DND-41 (cell line): ENCODE measurements at places on chromosomes 13 and 19.

- DNase-seq = peak; percentile 46
Observed at GRCh38 chr19:11570039-11570462, 7.4 kb downstream of the ACP5 start.

GRCh38 chr19:35518313-35518712 lies 4.9 kb upstream of the DMKN start:
- DNase-seq = no peak

DNA sequence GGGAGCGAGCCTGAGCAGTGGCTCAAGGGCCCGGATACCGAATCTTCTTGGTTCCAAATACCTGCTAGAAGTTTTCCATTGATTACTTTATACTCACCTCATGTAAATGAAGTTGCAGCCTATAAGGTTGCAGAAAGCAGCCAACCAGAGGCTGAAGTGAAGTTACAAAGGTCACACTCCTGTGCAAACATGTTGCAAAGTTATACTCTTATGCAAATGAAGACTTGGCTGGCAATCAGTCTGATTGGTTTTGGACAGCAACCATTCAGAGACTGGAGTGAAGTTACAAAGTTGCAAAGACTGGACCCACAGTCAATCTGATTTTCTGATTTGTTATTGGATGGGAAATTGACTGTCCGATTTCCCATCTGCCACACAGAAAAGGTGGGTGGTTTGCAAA lies 152.5 kb downstream of the GGACT start:
- no peak for DNase-seq

- no peak for DNase-seq
Observed at GRCh38 chr13:113291129-113291528, 5.9 kb upstream of the LAMP1 start.

- no peak for DNase-seq
Observed at GRCh38 chr13:42996584-42996983, 4.5 kb upstream of the EPSTI1 start.

- DNase-seq = no peak
Observed at GRCh38 chr13:99905224-99905623, 66.3 kb downstream of the ZIC5 start.

DNA sequence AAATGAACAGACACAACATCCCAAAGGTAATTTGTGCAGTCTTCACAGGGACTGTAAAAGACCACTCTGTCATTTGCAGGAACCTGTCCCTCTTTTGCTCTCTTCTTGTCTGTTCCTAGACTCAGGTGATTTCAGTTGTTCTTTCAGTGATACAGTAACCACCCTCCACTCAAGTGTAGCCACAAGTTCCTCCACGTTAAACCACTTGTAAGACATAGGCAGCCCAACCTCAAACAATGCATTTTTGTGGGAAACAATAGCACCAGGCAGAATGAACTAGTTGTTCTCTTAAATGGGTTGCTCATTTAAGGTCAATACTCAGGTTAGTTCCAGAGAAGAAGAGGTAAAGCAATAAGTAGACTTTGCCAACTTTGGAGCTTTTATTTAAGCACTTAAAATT lies 359.4 kb downstream of the MZT1 start:
- no peak for DNase-seq

- DNase-seq = no peak
Observed at GRCh38 chr13:80499536-80500290, 158.8 kb upstream of the SPRY2 start.

DNA sequence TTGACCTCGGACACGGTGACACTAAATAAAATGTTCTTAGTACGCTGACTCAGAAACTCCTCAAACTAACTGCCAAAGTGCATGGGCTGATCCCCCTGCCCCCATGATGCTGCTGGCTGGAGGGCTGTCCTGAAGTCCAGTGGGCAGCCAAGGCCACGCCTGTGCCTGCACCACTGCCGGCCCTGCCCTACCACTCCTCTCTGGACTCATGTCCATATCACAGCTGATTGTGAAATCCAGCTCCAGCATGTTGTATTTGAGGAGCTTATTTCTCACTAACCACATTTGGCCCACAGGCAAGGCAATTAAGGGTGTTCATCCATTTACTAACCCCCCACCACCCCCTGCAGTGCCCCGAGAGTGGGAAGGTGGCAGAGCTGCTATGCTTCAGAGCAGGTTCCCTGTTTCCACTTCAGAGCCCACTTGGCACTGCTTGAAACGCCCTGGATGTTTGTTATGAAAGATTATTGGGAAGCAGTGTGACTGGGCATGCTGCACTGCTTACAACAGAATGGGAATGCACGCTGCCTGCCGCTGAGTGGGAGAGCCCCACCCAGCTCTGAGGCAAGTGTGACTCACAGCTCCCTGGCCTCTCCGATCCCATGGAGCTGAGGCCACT lies 114.0 kb downstream of the UQCRFS1 start:
- no peak for DNase-seq

- DNase-seq = no peak
Observed at GRCh38 chr13:31036731-31037695, 104.6 kb downstream of the TEX26 start.

- DNase-seq = no peak
Observed at GRCh38 chr19:16875584-16876555, 12.9 kb upstream of the F2RL3 start.

DNA sequence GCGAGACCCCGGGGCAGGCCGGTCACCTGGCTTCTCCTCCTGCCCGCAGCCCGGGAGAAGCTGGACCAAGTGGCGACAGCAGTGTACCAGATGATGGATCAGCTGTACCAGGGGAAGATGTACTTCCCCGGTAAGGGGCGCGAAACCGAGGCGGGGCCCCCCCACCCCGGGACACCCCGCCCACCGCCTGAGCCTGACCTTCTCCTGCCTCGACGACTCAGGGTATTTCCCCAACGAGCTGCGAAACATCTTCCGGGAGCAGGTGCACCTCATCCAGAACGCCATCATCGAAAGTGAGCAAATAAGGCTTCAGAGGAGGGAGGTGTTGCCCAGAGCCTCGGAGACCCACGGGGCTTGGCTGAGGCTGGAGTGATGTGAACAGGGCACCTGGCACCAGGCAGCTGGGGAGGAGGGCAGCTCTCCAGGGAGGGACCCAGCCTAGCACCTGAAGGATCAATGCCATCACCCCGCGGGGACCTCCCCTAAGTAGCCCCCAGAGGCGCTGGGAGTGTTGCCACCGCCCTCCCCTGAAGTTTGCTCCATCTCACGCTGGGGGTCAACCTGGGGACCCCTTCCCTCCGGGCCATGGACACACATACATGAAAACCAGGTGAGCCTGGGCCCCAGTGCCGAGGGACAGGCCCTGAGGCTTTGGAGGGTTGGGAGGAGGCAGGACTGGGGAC lies 629 bp downstream of the IZUMO4 start:
- DNase-seq = no peak

DNA sequence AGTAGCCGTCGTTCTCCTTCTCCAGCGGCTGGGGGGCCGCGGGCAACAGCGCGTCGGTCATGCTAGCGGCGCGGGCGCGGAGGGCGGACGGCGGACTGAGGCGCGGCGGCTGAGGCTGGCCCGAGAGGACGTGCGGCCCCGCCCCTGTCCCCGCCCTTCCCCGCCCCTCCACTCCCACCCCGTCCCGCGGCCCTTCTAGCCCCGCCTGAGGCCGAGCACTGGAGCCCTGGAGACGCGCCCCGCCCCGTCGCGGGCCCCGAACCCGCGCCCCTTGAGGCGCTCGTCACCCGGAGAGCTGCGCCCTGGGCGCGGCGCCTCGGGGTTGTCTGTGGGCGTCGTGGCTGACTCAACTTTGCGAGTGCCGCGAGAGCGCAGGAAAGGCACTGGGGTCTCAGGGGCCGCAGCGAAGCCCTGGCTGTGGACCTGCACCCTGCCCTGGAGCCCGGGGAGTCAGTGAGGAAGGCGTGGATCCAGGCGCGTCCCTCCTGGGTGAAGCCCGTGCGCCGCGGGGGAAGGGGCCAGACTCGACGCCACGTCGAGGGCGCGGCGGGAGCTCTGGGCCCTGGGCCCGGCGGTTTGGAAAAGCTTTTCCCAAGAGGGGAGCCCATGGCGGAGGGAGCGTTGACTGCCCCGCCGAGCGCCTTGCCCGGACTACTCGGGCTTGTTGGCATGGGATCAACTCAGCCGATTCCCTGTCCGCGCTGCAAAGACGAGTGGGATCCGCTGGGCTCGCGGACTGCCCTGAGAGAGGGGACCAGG lies at the start of gene RHPN2:
RHPN2 (minus strand) TSS at position 97 of the 759 bp plus-strand sequence; CDS start at position 61, 36 bp downstream.
- DNase-seq = no peak

DNA sequence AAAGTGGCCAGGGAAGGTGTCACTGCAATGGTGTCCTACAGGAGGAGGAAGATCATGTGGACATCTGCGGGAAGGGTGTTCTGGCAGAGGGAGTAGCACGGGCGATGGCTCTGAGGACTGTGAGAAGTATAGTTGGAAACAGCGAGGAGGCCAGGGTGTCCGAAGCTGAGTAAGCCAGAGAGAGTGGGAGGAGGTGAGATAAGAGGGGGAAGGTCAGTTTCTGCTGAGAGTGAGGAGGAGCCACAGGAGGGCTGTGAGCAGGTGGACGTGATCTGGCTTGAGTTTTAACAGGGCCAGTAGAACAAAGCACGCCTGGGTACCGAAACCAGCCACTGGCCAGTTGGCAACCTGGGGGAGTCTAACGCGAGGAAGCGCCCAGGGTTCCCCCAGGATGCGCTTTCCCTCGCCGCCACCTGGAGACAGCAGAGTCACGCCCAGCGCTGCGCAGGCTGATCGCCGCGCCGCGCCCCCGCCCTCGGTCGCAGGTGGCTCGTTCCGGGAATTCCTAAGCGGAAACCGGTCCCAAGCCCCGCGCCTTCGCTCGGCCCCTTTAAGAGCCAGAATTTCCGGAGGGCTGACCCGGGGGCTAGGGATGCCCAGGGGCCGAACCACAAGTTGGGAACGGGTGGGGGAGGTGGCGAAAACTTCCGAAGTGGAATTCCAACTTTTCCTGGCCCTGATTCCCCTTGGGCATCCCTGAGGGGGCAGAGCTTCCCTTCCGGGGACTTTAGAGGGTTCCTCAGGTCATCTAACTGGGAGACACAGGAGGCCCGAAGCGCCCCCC lies 1.1 kb upstream of the LSR start:
- no peak for DNase-seq

- DNase-seq = no peak
Observed at GRCh38 chr13:97262058-97262457, 39.9 kb downstream of the MBNL2 start.

DNA sequence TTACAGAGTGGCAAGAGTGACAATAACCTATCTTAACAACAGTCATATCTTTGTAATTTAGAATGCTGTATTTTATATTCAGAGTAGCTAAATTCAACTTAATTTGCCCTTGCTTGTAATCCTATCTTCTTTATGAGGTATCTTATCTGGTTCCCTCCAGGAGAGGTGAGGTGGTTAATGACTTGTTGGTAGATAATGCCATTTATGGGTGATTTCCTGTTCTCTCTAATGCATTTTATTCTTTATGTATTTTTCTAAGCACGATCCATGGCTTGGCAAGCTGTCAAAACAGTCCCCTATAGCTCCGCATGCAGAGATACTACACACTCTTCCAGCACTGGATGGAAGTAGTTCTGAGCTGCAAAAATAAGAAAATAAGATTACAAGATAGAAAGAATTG lies 267.9 kb downstream of the LMO7 start:
- DNase-seq = no peak

DNA sequence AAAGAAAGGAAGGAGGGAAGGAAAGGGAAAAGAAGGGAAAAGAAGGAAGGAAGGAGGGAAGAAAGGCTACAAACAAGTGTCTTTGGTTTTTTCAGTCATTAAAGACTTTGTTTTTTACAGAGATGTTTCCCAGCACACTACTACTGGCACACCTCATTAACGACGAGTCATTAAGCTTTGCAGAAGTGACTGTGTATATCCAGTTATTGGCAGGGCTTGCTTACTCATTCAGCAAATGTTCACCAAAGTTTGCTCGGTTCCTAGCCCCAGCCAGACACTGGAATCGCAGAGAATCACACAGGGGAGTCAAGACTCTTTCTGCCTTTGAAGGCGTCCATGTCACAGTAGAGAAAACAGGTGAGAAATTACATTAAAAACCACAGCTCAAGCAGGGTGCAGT lies 4.3 kb downstream of the NLRP12 start:
- DNase-seq = no peak

DNA sequence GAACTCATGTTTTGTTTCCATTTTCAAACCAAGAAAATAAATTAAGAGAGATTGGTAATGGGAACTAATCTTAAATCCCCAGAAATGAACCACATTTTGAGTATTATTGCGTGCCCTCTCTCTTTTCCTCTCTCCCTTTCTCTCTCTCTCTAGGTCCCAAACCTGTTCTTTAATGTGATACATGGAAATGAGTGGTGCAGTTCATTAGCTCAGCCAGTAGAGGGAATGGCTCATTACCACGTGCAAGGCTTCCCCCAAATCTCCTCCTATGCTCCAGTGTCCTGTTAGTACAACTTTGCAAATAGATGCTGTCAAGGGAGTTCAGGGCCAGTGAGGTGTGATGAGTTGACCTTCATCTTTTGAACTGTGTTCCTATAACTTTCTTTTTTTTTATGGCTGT lies 178.4 kb downstream of the FGF9 start:
- DNase-seq = peak; percentile 17

DNA sequence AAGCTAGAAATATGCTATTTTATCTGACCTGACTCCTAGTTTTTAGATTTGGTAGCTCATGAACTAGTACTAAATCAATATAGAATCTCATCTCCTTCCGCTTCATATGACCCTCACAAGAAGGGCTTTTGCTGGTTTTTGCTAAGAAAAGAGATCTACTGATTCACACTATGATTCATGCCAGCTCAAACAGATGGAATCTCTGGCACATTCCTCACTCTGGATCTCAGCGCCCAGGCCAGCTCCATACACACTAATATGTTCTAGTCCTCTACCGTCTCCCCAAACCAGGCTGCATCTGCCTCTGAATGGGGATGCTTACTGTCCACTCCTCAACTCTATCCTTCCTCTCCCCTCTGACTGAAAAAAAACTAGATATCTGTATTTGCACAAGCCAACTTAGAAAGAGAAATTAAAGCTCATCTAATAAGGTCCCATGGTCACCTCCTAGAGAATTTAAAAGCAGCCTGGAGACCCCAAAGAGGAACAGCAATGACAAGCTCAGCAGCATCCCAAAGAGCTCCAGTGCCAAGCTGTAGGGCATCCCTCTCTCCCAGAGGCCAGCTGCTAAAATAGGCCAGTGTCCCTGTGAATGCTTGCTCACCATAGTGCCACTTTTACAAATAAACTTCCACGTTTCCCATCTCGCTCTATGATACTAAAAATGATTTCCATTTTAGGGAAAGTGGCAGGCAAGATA lies 74.9 kb downstream of the LHFPL6 start:
- no peak for DNase-seq

DNA sequence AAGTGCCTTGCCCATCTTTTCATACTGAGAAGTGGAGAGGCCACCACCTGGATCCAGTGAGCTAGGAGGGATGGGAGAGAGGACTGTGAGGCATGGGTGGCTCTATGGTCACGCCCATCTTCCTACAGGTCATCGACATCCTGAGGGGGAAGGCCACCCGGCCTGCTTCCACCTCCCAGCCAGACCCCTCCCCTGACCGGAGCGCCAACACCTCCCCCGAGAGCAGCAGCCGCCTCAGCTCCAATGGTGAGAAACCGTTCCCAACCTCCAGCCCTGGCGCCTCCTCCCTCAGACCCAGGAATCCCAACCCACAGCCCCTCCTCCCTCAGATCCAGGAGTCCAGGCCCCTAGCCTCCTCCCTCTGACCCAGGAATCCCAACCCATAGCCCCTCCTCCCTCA lies 10.1 kb downstream of the BCL3 start:
- no peak for DNase-seq
